Glutamatergic neuron (in vitro differentiated cells): ENCODE measurements at places on chromosomes 4 and X. TPM values are rescaled to one million over a fixed set of nuclear protein-coding genes. Genes with fewer than 3 reads are reported as not detected.
A peak's percentile ranks its signal among the peaks of the same experiment; 100 is the strongest.

Gene TRIM75
- total RNA-seq: 0.29 TPM

DNA sequence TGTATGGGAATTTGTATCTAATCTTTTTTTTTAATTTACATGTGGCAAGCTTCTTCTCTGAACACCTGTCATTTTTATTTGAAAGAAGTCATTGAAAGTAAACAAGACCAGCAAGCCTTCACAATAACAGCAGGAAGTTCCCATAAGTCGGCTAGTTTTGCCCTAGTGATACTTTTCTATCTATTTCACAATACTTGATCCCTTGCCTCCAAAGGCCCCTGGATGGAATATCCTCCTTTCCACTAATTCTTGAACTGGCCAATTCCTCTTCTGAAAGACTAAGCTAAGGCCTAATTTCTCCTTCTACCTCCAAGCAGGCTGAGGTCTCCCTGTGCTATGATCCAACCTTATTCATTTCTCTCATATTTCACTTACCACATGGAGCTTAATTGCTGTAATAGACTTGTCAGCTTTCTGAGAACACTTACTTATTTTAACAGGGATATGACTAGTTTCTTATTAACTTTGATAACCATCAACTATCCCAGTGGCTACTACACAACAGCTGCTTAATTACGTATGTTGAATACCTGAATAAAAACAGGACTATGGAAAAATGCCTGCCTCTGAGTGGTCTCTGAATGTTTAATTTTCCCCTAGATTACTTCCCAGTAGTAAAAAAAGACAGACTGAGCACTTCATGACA, 194.2 kb downstream of the MAD2L1 start:
- no peak for DNase-seq

Gene ABCG2
- not detected for total RNA-seq

GRCh38 chrX:84047339-84047738, 140.7 kb downstream of the RPS6KA6 start:
- peak; percentile 20 for DNase-seq

DNA sequence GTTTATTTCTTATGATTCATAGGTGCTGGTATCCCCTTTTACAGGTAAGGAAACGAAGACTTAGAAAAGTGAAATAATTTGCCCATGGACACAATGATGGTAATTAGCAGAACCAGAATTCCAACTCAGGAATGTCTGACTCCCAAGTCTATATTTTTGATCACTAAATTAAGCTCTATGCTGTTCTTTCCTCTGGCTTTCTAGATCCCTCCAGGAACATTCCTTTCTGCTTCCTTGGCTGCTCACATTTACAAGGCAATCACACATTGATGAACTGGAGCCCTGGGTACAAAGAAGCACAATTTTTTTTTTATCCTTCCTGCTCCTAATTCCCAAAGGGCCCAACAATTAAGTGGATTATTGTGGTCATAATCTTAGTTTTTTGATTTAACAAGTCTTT, 7.0 kb upstream of the CDKN2AIP start:
- no peak for DNase-seq

DNA sequence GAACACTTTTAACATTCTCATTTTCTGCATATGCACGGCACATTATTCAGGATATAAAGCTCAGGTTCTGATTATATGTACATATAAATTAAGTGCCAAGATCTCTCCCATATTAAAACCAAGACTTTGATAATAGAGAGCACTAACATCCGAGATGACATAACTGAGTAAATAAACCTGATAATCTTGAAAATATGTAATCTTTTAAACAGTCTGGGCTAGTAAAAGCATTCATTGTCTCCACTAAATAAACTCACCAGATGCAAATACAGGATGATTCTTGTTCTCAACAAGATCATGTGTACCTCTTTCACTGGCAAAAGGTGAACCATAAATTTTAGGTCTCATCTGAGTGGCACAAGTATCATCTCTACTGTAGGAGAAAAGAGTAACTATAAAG, 942.2 kb downstream of the TRAM1L1 start:
- no peak for DNase-seq
